ENCODE measurements at places on chromosomes 5 and 9. TPM values are rescaled to one million over a fixed set of nuclear protein-coding genes. Genes with fewer than 3 reads are reported as not detected.
A peak's percentile ranks its signal among the peaks of the same experiment; 100 is the strongest.

DNA sequence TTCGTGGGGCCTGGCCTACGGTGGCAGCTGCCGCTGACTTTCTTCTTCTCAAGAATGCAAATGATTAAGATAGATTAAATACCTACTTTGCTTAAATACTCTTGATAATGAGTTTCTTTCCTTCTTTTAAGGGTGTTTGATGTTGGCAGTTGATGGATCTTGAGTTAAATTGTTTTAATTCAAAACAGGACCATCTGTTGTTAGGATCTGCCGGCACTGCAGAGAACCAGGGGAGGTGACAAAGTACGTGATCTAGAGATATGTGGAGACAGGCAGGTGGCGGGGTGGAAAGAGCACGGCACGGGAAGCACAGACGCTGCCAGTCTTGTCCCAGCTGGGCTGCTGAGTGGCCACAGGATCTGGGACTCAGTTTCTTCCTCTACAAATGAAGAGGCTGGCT lies 37.9 kb downstream of the MED27 start:
- ATAC-seq: no peak

DNA sequence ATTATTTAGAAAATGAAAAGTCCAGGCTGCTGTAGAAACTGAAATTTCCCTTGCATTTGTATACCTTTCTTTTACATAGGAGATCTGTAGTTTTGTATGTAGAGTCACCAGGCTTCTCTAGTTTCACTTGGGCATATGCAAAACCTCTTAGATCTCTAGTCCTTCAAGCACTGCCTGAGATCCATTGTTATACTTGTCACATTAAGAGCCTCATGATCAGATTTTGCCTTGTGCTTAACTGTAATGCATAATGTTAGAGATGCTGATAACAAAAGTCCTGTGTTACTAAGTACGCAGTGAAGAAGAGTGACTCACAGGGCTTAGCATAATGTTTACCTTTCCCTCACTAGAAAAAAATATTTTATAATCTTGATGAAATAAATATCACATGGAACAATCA lies 250.2 kb downstream of the CYLC2 start:
- ATAC-seq: no peak

DNA sequence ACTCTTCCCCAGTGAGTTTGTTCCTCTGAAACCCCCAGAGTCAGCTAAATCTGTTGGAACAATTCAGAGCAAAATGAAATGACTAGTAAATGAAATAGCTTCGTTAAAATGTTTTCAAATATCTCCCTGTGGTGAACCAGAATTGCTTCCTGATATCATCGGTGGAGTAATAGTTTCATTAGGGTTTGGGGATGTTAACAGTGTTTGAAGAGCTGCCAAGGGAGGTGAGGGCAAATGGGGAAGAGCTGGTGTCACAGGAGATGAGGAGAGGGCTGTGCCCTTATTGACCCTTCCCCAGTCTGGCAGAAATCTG lies 4.3 kb upstream of the C7 start:
- ATAC-seq: no peak

DNA sequence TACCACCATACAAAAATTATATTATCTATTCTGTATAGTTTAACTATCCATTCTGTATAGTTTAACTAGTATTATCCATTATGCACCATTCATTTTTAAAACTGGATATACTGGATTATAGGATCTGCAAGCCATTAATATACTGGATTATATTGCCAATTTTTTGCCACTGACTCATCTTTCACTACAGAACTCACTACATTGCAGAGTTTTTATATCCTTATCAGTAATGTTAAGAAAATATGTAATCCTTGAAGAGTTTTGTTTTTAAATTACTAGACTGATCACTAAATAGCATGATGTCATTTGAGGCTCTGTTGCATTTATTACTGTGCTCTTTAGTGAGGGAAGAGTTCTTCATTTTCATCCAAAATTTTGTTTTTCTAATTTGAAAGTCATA lies 109.8 kb upstream of the SNX2 start:
- ATAC-seq: no peak

DNA sequence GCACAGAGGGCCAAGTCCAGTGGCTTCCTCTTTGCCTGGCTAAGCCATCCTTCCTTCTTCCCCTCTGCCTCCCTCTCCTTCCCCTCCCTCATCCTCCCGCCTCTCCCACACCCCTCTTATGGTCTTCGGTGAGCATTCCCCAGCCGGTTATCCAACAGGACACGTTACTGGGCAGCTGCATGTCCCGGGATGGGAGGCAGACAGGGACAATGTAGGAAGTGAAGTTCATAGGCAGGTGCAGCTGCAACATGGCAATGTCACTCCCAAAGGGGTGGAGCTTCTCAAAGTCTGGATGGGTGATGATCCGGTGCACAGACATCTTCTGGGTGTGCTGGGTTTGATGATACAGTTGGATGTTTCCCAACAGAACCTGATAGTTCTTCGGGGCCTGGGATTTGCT lies 71.4 kb upstream of the SPTLC1 start:
- no peak for ATAC-seq

DNA sequence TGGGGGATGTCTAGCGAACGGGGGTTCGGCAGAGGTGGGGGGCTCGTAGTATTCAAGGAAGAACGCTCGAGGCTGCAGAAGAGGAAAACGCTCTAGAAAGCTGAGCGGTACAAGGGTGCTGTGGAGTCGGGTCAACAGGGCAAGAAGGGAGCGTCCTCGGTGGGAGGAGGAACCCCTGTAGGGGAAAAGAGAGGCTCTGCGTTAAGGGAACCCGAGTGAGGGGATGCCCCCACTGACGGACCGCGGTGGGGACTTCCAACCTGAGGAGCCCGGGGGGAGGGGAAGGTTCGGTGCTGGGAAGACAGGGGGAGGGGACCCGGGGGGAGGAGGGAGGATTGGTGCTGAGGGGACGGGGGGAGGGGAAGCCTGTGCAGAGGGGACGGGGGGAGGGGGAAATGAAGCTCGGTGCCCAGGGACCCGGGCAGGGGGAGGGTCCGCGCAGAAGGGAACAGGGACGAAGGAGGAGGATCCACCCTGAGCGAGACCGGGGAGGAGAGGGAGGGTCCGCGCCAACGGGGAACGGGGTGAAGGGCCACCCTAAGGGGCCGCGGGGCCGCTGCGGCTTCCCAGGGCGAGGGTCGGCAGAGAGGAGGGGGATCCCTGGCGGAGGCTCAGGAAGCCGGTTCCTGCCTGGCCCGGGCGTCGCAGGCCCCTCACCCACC lies 621 bp downstream of the NR6A1 start:
- ATAC-seq: no peak

- ATAC-seq: peak; percentile 81
These were observed 13.7 kb downstream of the TRIO start for GRCh38 chr5:14156650-14157492.

DNA sequence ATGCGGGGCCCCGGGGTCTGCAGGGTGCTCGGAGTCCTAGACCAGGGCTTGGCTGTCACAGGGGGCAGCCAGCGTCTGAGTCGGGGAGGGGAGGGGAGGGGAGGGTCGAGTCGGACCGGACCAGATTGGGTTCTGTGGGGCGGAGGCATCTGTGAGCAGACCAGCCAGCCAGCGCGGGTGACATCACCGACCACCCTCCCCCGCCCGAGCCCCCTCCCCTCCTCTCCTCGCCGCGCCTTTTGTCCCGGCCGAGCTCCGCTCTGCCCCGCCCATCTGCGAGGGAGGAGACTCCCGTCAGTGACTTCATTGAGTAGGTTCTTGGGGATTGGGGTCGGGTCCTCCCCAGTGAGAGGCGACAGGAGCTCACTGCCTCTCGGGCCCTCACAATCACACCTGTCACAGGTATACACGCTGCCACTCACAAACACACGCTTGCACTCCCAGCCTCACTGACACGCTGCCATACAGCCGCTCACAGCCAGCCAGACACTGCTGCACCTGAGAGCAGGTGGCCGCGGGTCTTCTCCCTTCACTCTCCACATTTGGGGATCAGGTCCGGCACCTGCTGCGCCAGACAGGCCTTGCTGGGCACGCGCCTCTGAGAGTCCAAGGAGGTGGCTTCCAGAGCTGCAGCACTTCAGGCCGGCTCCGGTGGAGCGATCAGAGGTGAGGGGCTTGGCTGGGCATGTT lies 546 bp downstream of the DNAJB5 start:
- peak; percentile 7 for ATAC-seq

DNA sequence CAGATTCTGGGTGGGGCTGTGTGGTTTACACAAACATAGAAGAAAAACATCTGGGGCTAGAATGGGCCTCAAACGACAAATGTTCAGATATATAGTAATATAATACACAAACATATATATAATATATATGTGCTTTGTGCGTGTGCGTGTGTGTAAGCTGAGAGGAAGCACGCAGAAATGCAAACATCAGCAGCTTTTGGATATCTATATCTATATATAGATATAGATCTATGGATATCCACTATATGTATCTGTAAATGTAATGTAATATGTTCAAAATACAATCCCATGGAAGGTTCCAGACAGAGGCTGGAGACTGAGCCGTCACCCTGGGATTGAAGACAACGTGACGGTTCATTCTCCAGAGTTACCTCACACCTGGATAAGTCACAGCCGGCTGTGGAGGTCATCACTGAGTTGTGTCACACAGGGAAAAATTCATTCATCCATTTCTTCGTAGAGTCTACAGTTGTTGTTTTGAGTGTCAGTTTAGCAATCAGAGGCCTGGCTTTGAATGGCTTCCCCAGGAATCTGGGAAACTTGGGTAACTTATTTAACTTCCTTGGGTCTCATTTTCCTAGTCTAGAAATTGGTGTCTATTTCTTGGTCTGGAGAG lies 123.0 kb upstream of the CPEB4 start:
- ATAC-seq: no peak

GRCh38 chr9:6575324-6576034 lies 70.0 kb downstream of the GLDC start:
- ATAC-seq: no peak

GRCh38 chr5:150293091-150293941 lies 3.7 kb upstream of the CAMK2A start:
- no peak for ATAC-seq

GRCh38 chr5:154278908-154279307 lies 88.4 kb downstream of the GALNT10 start:
- ATAC-seq: no peak

- ATAC-seq: no peak
These were observed 49.6 kb upstream of the KIF2A start for GRCh38 chr5:62256161-62257019.

GRCh38 chr5:181149806-181150733 lies 2.7 kb downstream of the OR2V2 start:
- no peak for ATAC-seq

GRCh38 chr5:44365345-44365744 lies 23.9 kb downstream of the FGF10 start:
- no peak for ATAC-seq

GRCh38 chr5:112109331-112110007 lies 309.6 kb downstream of the EPB41L4A start:
- peak; percentile 61 for ATAC-seq

GRCh38 chr5:143550986-143551630 lies 147.6 kb upstream of the NR3C1 start:
- no peak for ATAC-seq

DNA sequence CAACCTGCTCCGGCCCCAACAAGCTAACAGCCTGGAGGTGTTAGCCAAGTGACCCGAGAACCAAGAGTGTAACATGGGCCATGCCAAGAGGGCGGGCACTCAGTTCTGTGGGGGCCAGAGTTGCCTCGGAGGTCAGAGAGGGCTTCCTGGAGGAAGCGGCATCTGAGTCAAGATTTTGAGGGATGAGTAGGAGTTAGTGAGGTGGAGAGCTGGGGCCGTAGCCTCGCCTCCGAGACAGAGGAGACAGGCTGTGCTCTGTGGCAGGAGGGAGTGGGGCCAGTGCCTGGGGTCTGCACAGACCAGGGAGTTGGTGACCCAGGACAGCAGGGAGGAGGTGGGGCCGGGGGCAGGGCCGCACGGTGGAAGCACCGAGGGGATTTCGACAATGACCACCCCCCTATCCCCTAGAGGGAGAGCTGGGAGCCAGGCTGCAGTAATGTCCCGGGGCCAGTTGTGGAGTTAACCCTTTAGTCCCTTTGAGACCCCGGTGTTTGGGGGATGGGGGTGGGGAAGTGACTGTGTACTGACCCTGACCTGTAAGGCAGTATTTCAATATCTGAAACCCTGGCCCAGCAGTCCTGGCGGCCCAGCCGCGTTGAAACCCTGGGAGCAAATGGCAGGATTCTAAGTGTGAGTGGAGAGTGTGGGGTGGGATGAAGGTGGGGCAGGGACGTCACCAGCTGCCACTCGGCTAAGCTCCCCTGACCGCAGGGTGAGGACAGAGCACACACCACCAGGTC lies 148.7 kb upstream of the COL5A1 start:
- no peak for ATAC-seq

DNA sequence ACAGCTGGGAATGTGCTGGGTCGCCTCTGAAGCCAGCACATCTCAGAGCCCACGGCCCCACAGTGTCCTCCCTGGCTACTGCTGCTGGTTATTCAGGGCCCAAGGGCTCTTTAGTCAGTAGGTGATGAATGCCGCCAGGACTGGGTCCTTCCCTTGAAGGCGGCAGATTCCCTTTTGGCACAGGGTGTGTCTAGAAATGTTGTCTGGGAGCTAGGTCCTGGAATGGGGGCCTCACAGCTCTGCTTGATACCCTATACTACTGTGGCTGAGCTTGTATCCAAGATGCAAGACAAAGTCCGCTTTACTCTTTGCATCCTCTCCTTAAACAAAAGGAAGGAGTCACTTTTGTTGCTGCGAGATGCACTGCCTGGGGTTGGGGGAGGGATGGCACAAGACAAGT lies 33.1 kb downstream of the MEGF9 start:
- ATAC-seq: no peak

- no peak for ATAC-seq
These were observed 18.6 kb upstream of the TMEM174 start for GRCh38 chr5:73154208-73155006.

DNA sequence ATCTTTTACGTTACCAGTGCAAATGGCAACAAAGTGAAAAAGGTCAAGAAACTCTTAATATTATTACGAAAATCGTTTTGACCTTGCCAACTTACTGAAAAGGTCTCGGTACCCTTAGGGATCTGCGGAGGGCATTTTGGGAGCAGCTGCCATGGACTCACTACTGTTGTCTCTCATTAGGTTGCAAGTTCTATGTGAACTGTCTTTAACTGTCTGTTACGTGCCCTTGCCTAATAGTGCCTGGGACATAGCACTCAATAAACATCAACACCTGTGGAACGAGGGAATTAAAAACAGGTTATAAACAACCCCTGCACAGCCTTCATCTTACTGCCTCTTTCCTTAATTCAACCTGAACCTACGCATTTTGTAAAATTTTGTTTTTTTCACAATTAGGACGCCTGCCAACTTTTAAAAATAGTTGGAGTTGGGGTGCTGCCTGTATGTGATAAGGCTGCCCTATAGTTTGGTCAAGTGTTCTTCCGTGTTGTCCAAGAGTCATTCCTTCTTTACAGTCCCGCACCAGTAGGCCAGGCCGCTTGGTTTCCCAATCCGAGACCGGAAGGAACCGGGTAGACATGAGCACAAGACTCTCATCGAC lies 527 bp upstream of the SREK1 start:
- no peak for ATAC-seq

- peak; percentile 44 for ATAC-seq
These were observed 4.6 kb upstream of the DUSP1 start for GRCh38 chr5:172775326-172776234.

GRCh38 chr9:121219530-121219929 lies 17.9 kb upstream of the RAB14 start:
- ATAC-seq: no peak

The SPTAN1 gene
- 284 TPM for total RNA-seq

The EDIL3 gene
- 12.2 TPM for total RNA-seq

The MARVELD2 gene
- 1.6 TPM for total RNA-seq

The CD274 gene
- 1.9 TPM for total RNA-seq

The CNTFR gene
- 0.89 TPM for total RNA-seq

The FAM221B gene
- total RNA-seq: not detected

The CERCAM gene
- total RNA-seq: 18.0 TPM

The FREM1 gene
- 3.6 TPM for total RNA-seq

The RNF130 gene
- 105 TPM for total RNA-seq

The PRDM9 gene
- total RNA-seq: not detected

The TXNDC8 gene
- not detected for total RNA-seq

The ARSI gene
- 8.3 TPM for total RNA-seq

The CFAP157 gene
- total RNA-seq: 0.31 TPM

The SOHLH1 gene
- not detected for total RNA-seq

The NR6A1 gene
- total RNA-seq: 0.40 TPM
